ENCODE measurements at places on chromosomes 2 and 18.

DNA sequence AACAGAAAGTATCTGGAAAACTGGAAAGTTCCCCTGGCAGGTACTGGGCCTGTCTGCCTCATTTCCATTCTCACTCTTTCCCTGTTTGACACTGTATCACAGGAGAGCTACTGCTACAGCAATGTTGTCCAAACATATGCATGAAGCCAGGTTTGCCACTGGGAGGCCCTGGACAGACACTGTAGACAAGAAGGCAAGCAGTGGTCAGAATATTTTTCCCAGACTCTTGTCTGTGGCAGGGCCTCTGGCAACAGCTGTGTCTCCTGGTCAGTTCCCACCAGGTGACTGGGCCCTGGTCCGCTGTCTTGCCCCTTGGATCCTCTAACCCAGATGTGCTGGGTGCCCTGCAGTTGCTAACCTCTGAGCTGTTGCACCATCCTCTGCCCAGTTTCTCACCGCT is 178.9 kb upstream of the FANCL start:
- no peak for DNase-seq

DNA sequence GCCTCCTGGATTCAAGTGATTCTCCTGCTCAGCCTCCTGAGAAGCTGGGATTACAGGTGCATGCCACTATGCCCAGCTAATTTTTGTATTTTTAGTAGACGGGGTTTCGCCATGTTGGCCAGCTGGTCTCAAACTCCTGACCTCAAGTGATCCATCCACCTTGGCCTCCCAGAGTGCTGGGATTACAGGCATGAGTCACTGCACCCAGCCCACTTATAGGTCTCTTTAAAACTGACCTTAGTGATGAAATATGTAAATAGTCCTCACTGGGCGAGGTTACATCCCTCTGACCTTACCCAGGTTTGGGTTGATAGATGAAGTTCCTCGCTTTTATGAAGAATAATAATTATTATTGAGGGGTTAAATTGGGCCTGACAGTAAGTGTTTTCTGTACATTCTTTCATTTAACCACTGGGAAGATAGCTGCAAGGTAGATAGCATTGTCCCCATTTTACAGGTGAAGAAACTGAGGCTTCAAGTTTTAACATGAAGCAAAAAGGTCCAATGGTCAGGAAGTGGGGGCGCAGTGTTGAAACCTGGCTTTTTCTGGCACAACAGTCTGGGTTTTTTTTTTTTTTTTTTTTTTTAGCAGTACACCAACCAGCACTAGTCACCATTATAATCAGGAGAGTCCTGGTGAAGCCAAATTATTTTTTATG is 174.8 kb upstream of the EPAS1 start:
- DNase-seq: no peak

DNA sequence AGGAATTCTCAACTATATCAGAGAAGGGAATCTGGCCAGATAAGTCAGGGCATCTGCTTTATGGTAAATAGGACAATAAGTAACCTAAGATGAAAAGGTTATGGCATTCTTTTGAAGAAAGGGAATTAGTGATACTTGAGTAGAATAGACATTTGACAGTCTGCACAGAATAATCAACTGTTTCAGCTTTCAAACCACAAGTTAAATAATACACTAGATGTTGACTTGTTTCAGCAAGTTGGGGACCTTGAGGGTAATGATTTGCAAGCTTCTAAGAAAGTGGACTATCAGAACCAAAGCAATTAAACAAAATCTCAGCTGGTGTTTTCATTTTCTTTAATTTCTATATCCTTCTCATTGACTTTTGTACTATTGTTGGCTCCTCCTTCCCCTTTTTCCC is 54.5 kb downstream of the SLC39A10 start:
- no peak for DNase-seq

- DNase-seq: peak; percentile 76
These were observed 16.4 kb upstream of the ARMC9 start for GRCh38 chr2:231181860-231182512.

- DNase-seq: no peak
These were observed 198.1 kb upstream of the SLC39A10 start for GRCh38 chr2:195458936-195459335.

DNA sequence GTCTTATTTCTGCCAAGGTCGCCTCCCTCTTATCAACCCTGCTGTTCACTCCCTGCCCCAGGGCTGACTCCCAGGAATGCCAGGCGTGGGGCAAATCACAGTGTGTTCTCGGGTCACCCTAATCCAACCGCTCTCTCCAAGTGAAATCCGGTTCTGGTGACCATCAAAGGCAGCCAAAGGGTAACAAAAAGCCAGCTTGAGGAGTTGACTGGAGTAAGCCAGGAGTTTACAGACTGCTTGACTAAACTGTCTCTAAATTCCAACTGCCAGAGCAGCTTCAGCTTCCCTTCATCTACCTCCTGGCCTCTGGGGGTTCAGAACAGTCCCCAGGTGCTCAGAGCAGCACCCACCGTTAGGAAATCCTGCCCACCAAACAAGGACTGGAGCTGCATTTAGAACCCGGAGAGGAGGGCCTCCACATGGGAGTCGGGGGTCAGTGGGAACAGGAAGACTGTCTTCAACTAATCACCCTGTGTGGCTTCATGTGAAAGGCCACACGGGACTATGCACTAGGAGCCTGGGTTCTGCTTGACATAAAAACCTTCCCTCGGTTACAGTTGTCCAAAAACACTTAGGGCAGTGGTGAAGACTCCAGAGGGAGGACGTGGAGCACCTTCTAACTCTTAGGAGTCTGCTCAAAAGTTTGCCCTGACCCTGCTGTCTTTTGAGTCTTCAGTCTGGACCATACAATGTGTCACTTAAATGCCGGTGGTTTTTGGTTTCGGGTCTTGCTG is 24.2 kb upstream of the MCFD2 start:
- DNase-seq: no peak
